ENCODE measurements at places on chromosomes 16 and 17.

GRCh38 chr17:59292174-59292523 is 39.3 kb upstream of the YPEL2 start:
- no peak for DNase-seq

DNA sequence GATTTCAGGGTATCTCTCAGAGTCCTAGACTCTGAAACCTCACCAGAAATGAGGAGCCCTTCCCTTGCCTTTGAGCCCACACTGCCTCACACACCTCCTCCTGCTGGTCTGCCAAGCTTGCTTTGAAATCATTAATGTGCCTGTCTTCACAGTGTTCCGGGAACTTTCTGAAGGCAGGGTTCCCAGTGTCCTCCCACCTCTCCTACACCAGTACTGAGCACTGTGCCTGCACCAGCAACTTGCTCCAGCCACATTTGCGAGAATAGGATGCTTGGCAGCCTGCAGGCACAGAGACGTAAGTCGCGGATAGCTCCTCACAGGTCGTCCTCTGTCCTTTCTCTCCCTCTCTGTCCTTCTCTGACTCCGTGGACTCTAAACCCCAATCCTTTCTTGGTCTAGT is 408.4 kb upstream of the EEF2KMT start:
- DNase-seq: no peak

- no peak for DNase-seq
Measured at GRCh38 chr17:81414756-81415516, 19.7 kb downstream of the BAHCC1 start.

DNA sequence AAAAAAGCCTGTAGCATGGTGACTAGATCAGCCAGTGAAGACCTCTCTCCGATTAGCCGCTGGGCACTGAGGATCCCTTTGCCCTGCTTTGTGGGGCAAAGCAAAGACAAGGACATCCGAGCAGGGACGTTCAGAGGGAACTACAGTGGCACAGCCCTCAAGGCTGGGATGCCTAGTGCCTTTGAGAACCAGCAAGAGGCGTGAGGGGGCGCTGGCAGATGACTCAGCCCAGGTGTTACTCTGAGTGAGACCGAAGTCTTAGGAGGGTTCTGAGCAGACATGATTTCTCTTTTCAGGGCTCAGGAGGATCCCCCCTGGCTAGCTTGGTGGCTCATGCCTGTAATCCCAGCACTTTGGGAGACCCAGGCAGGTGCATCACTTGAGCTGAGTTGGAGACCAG is 178.6 kb downstream of the CPPED1 start:
- DNase-seq: no peak
